T-helper 2 cell treated with Interferon-gamma antibody and Interleukin-4, amounts not matched to agents 5 μg/mL and 100 μg/mL, for 36 hours (primary cell): ENCODE measurements at places on chromosomes 3 and 15.

GRCh38 chr15:69798481-69799250 is 299.1 kb downstream of the TLE3 start:
- peaks cover 1% of the 10 kb centered on the region for H3K4me1 ChIP-seq
- no peak overlapping the region for H3K4me3 ChIP-seq
- H3K36me3 ChIP-seq = no peaks in the 10 kb centered on the region
- peaks cover 8% of the 10 kb centered on the region for H3K27me3 ChIP-seq
- H3K27ac ChIP-seq = no peak overlapping the region

DNA sequence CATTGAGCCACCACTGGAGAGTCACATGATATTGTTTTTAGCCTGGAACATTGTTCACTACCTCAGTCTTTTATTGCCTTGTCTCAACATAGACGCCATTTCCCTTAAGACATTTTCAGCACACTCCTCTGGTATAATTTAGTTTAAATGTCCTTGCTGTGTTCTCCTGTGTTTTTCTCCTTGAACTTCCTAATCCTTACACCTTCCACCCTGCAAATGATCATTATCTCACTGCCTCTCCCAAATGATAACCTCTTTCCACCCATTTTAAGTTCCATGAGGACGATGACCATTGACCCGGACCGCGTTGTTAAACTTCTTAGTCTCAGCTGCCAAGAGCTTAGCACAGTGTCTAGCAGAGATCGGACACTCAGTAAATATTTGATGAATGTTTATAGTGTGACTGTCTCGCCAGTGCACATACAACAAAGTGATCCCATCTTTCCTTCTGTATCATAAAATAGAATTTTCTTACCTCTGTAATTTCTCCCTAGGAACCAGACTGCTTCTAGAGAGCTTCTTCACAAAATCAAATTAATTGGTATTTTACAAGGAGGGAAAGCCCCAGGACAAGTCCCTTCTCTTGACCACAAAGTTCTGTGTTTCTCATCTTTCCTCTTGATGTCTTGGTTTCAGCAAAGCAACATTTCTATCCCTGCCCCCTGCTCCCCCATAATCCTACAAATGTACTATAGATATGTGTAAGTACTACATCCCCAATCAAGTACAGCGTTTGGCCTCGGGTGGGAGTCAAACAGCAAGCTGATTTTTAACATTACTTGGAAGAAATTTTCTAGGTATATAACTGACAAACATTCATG is 429.6 kb downstream of the LPP start:
- no peak overlapping the region for H3K4me3 ChIP-seq
- H3K4me1 ChIP-seq = peaks cover 7% of the 10 kb centered on the region
- no peak overlapping the region for H3K27ac ChIP-seq
- no peaks in the 10 kb centered on the region for H3K27me3 ChIP-seq

DNA sequence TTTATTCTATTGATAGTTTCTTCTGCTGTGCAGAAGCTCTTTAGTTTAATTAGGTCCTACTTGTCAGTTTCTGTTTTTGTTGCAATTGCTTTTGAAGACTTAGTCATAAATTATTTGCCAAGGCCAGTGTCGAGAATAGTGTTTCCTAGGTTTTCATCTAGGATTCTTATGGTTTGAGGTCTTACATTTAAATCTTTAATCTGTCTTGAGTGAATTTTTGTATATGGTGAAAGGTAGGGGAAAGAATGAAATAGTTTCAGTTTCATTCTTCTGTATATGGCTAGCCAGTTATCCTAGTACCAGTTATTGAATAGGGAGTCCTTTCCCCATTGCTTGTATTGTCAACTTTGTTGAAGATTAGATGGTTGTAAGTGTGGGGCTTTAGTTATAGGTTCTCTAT is 10.6 kb upstream of the GCSAM start:
- peaks cover 7% of the 10 kb centered on the region for H3K27me3 ChIP-seq
- H3K27ac ChIP-seq = peak overlapping the region; percentile 13
- H3K4me1 ChIP-seq = peaks cover 9% of the 10 kb centered on the region
- H3K36me3 ChIP-seq = peaks cover 9% of the 10 kb centered on the region

GRCh38 chr3:185308126-185308754 is 54.4 kb upstream of the EHHADH start:
- H3K27ac ChIP-seq = no peak overlapping the region
- H3K4me3 ChIP-seq = no peak overlapping the region
- peaks cover 2% of the 10 kb centered on the region for H3K27me3 ChIP-seq

GRCh38 chr3:177860184-177860583 is 662.9 kb upstream of the TBL1XR1 start:
- no peaks in the 10 kb centered on the region for H3K4me1 ChIP-seq
- no peaks in the 10 kb centered on the region for H3K36me3 ChIP-seq
- no peaks in the 10 kb centered on the region for H3K27me3 ChIP-seq
- DNase-seq = no peak
- no peak overlapping the region for H3K4me3 ChIP-seq
- H3K27ac ChIP-seq = no peak overlapping the region

DNA sequence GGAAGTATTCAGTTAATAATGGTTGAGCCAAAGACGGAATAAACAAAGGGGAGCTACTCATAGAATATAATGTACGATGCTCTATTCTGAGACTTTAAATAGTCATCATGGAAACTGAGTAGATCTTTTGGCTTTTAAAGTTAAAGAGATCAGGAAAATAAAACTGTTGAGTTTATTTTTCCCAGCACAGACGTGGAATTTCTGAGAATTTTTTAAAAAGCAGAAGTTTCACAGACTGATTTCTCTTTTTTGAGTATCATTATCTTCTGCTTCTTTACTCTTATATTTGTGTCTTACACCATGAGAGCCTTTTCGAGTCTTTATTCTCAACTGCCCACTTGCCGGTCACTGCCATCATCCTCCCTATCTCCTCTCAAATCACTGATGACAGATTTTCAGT is 13.2 kb downstream of the P2RY14 start:
- H3K27ac ChIP-seq = no peak overlapping the region
- H3K4me1 ChIP-seq = peaks cover 30% of the 10 kb centered on the region
- H3K4me3 ChIP-seq = no peak overlapping the region
- DNase-seq = no peak

GRCh38 chr15:24861014-24861690 is 93.6 kb upstream of the SNRPN start:
- H3K27ac ChIP-seq = no peak overlapping the region
- no peak for DNase-seq
- no peaks in the 10 kb centered on the region for H3K4me1 ChIP-seq

DNA sequence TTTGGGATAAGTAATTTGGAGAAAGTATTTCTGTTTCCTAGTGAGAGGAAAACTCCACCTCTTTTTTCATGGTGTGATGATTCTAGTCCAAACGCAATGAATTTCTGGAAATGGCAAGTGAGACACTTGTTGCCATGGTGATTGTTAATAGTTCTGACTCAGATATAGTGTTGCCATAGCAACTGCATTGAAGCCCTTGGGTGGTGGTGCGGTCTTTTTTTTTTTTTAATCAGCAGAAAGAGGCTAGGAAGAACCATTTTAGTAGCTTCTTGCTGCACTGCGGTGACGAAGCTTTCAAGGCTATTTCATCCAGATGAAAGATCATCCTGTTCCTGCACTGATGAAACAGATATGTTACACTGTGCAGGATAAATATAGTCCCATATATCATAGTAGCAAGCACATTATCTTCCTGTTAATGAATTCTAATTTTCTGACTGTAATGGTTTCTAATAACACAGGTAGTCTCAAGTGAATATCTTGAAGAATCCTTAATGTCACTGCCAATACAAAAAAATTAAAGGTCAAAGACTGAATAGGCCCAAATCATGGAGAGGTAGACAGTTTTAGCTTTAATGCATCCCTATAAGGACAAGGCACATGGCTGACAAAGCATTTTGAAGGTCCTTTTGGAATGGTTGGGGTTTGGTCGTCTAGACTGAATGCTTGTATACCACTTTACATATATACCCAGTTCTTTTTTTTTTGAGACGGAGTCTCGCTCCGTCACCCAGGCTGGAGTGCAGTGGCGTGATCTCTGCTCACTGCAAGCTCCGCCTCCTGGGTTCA is 125.1 kb upstream of the ZBTB20 start:
- no peaks in the 10 kb centered on the region for H3K36me3 ChIP-seq
- H3K4me1 ChIP-seq = no peaks in the 10 kb centered on the region
- H3K4me3 ChIP-seq = no peak overlapping the region
- no peak overlapping the region for H3K27ac ChIP-seq
- H3K27me3 ChIP-seq = peaks cover 2% of the 10 kb centered on the region

DNA sequence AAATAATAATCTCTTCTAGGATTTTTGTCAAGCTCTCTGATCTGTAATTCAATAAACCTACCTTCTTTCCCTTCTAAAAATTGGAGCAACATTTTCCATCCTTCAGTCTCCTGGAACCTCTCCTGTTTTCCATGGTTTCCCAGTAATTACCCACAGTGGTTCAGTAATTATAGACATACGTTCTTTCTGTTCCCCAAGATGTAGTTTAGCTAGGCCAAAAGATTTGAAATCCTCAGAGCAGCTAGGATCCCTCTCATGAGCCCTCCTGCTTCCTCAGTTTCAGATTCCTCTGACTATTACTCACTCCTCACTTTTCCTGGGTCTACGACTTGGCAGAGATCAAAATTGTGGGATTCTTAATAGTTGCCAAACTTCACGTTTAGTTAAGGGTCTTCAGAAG is 76.9 kb upstream of the IGSF10 start:
- H3K4me1 ChIP-seq = no peaks in the 10 kb centered on the region
- H3K27ac ChIP-seq = no peak overlapping the region
- no peak for DNase-seq
- H3K27me3 ChIP-seq = no peaks in the 10 kb centered on the region
- H3K4me3 ChIP-seq = no peak overlapping the region
